ENCODE measurements at places on chromosomes 1 and 21.
A peak's percentile ranks its signal among the peaks of the same experiment; 100 is the strongest.

GRCh38 chr1:176560681-176561080, 97.7 kb downstream of the PAPPA2 start:
- no peak for DNase-seq

DNA sequence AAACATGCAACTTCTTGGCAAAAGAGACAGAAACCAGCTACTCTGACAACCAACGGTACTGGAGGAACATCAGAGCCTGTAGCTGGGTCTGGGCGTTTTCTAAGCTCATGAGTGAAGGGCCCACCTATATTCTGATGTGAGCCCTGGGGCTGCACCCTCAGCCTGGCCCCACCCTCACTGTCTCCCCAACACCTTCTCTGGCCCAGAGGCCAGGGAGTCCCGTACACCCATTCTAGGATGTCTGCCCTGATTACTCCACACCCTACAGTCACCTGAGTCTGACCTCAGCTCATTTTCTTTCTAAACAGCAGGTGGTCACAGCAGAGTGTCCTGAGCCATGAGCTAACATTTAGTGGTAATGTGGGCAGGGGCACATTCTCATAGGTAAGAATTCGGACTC, 439.2 kb downstream of the MATN1 start:
- DNase-seq = no peak

DNA sequence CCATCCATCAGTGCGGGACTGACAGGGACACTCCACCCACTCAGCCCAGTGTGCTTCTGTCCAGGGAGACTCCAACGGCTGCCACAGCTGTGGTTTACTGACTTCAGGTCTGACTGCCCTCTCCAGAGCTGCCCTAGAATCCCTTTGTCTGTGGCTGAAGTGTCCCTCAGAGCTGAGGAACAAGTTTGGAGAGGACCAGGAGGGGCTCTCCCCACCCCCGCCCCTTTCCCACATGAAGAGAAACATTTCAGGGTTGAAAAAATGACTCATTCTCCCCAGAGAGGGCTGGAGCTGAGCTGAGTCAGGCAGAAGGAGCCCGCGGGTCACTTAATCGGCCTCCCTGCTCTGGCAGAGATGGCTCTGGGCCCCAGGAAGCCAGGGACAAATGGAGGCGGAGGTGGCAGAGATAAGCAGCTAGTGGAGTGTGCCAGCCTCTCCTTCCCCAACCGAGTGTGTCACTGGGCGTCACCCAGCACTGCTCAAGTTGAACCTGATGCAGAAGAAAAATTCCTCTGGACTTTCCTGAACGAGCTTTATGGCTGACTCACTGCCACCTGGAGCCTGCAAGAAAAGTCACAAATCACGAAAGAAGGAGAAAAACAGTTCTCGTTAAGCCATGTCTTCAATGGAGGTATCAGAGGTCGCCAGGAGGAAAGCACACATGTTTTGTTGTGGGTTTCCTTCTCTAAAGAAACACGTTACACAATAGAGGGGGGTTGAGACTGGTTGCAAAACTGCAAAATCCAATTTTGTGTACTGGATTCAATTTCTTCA, 34.3 kb upstream of the ECE1 start:
- DNase-seq = no peak

GRCh38 chr21:41600116-41600515, 92.2 kb upstream of the TMPRSS2 start:
- no peak for DNase-seq

DNA sequence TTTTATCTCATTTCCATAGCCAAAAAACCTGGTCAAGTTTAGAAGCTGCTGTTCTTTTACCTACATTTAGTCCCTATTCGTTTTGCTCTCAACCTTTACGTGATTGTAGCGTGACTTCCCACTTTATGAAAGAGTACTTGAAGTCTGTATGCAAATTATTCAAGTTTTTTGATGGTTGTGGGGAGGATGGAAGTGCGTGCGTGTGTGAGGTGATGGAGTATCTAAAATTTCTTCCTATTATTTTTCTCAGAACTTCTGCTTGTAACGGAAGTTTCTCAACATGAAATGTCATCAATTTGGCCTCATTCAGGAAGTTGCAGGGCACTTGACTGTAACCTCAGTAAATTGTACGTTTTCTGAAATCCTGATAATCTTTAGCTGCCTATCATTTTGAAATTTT, 64.0 kb downstream of the SAMSN1 start:
- no peak for DNase-seq

DNA sequence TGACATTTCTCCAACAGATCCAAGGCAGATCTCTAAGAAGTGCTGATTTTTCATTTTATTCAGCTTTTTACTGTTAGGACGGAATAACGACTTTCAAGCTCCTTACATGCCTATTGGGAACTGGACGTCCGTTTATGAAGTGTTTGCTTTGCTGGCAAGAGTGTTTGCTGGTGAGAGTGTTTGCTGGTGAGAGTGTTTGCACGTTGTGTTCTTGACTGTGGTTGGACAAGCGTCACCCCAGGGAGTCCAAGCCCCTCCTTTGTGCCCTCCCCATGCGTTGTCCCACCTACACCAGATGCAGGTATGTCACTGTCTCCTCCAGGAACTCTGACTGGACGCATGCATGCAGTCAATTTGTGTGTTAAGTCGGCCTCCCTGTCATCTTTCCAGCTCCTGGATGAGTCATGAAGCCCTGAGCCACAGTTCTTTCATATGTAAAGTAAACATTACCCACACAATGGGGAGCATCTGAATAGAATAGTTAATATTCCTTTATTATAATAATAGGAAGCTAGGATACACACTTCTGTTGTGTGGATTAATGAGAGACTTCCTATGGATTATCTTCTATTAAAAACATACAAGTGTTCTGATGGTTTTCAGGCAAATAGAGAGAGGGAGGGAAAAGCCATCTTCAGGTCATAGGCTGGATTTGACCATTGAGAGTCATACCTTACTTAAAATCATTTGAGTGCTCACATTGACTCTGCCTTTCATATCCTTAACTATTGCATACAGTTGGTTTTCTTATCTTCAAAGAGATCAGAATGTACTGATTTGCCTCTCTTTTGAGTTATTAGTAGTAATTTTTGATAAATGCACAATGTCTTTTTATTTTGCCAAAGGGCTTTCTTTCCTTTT, 119.2 kb downstream of the GALNT2 start:
- peak; percentile 50 for DNase-seq

DNA sequence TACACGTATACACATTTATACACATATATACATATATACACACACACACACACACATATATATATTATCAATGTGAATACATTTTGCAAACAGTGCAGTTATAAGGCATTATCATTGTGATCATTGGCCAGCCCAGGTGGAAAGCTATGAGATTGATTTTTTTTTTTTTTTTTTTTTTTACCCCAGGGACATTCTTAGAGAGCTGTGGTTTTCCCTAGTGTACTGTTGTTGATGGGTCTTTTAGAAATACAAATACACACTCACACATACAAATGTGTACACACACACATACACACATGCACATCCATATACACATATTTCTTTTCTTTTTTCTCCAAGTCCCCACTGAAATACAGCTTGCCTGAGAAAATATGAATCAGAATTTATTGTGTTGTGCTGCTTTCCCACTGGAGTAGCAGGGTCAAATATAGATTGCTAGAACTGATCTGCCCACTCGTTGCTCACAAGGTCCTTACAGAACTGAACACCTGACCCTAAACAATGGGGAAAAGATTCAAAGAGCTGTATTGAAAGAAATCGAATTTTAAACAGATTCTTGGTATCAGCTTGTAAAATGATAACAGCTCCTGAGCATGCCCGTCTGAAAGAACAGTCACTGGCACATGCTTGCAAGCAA, 325.6 kb downstream of the OMA1 start:
- DNase-seq = no peak

DNA sequence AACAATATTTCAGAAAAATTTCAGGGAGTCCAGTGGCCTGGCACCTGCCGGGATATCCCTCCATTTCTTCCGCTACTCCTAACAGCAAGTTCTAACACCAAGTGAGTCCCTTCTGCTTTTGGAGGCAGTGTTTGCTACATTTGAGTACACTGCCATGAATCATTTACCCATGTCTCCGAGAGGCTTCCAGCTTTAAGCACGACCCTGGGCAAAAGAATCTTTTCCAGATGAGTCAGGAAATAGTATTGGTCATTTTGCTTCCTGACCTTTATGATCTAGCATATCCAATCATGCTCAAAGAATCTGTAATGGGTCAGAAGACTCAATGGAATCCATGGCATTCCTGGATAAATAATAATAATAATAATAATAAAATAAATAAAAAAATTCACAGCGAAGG, 60.7 kb upstream of the FMN2 start:
- DNase-seq = no peak

GRCh38 chr1:247840818-247841217, 878 bp downstream of the OR11L1 start:
- no peak for DNase-seq

DNA sequence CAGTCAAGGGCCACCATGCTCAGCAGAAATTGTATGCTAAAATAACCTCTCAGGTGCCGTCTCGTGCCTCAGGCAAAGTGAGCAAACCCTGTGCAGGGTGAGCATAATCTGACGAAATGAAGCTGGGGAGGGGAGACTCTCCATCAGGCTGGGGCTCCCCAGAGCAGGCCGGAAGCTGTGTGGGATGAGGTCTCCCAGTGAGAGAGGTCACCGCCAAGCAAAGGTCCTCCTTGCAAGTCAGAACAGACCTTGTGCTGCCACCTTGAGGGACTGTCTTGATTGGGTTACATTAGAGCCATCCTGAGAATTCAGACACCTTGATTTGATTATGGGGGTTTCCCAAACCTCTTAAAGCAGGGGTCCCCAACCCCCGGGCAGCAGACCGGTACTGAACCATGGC, 64.2 kb downstream of the ZNF684 start:
- DNase-seq = no peak

GRCh38 chr1:16013220-16013907, 4.5 kb downstream of the HSPB7 start:
- peak; percentile 89 for DNase-seq

GRCh38 chr1:62117018-62117750, 77.5 kb upstream of the L1TD1 start:
- DNase-seq = no peak

- no peak for DNase-seq
Observed at GRCh38 chr1:177200290-177200689, 29.5 kb downstream of the BRINP2 start.

- DNase-seq = peak; percentile 26
Observed at GRCh38 chr1:64965366-64966157, 787 bp downstream of the JAK1 start.

GRCh38 chr21:36698981-36699545, at the start of gene SIM2:
Gene SIM2, plus strand, starts transcription at chr21:36699115. Its CDS starts 632 bp downstream, at chr21:36699747.
- no peak for DNase-seq

DNA sequence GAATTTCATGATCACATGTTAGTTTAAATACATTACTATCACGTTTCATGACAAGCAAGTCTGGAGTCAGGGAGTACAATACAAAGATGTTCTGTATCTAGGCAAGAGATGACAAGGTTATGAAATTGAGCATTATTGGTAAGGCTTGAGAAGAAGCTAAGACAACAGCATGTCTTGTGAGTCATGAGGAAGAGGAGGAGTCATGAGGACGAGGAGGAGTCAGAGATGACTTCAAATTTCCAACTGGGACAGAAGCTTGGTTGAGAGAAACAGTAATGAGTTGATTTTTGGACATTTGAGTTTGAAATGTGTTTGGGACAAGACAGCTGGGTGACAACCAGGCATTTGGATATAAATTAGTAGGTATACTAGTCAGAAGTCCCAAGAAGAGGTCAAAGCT, 4.3 kb upstream of the UBE2U start:
- no peak for DNase-seq

DNA sequence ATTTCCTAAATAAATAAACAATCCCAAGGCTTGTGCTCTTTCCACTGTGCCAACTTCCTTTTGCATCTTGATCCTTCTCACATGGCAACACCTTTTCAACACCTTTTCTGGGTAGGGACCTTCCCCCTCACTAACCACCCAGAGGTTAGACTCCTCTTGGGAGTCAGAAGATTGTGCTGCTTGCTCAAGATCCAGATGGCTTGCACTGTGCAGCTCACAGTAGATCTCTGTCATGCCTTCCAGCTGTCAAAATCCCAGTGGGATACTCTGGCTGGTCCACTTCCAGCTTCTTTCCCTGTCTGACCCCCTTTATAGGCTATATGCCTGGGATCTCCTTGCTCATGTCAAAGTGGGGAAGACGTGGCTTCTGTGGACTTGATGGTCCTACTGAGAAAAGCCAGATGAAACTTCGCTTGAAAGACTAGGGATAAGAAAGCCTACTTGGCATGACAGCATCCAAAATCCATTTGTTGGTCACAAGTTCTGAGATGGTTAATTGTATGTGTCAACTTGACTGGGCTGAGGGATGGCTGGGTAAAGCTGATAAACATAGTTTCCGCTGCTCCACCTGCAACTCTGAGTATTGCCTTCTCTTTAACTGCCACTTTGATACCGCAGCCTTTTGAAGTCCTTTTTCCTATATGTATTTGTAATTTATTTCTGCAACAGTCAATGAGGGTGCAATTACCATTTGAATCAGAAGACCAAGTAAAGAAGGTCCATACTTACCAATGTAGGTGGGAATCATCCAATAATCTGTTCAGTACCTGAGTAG, 74.5 kb downstream of the S1PR1 start:
- DNase-seq = no peak

DNA sequence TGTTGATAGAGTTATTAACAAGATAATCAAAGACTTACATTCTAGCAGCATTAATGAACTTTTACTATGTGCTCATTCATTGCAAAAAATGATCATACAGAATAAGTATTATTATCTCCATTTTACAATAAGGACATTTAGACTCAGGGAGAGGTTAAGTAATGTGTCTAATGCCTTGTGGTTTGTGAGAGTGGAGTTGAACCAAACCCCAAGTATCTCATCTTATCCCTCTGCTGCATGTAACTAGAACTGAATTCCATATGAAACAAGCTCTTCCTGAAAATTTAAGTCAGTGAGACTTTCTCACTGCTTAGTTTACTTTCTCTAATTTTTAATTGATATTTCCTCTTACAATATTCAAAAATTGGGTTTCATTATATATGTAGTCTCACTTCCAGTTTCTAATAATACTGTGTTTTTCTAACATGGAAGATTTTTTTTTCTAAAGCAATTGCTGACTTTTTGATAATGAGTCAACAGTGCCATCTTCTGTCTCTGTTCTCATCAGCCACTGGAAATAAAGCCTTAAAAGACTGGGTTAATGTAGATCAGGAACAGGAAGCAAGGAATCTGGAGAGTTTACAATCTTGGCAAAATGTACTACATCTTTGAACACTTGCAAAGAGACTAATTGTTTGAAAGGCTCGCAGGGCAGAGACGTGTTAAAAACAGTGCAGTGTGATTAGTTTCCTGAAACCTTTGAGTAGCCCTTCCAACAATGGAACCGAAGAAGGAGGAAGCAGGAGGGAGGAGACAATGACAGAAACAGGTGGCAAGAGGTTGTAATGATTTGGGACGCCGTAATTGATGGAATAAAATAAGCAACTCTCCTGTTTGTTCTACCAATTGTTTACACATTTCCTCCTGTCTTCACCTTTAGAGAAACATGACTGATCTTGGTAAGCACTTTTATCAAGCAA, 567.6 kb downstream of the MRPL39 start:
- DNase-seq = no peak

- no peak for DNase-seq
Observed at GRCh38 chr1:243397613-243398321, 141.9 kb downstream of the SDCCAG8 start.

- DNase-seq = no peak
Observed at GRCh38 chr1:214584805-214585766, 17.9 kb upstream of the CENPF start.

Measured in HuH-7 (cell line).